GOT3 (cell line): ENCODE measurements at places on chromosomes 6 and 20.

- no peak for DNase-seq
Measured at GRCh38 chr6:36428911-36429310, 13.7 kb downstream of the PXT1 start.

GRCh38 chr6:82989736-82990290 is 75.8 kb downstream of the UBE3D start:
- DNase-seq, result no peak

GRCh38 chr6:15569035-15569995 is 93.5 kb downstream of the DTNBP1 start:
- DNase-seq, result no peak

DNA sequence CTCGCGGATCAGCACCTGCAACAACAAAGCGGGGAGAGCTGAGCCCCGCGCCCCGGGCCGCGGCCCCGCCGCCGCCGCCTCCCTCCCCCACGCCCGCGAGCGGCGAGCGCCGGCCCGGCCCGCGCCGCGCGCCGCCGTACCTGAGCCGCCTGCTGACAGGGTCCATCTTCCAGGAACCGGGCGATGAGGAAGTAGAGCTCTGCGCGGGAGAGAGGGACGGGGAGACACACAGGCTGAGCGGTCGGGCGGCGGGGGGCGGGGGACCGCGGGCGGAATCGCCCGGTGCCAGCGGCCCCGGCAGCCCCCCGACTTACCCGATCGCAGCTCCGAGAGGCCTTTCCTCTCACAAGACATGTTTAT is 359 bp downstream of the PHIP start:
- DNase-seq, result no peak

DNA sequence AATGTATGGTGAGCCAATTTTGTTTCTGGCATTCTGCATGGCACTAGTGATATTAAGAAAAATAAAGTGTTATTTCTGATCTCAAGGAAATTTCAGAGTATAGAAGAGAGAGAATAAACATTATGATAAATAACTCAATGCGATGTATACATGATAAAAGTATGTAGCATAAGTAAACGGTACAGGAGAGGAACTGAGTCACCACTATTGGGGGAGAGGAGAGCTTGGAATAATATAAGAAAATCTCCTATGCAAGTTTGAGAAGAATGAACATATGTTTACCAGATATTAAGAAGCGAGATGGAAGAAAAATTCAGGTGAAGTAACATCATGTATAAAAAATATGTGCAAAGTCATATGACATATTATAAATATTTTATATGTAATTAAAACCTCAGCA is 1230.3 kb upstream of the CITED2 start:
- DNase-seq, result no peak

- DNase-seq, result peak; percentile 45
Measured at GRCh38 chr20:36435592-36436541, 105.5 kb upstream of the MYL9 start.

GRCh38 chr6:134097114-134097707 is 44.8 kb upstream of the SLC2A12 start:
- no peak for DNase-seq

DNA sequence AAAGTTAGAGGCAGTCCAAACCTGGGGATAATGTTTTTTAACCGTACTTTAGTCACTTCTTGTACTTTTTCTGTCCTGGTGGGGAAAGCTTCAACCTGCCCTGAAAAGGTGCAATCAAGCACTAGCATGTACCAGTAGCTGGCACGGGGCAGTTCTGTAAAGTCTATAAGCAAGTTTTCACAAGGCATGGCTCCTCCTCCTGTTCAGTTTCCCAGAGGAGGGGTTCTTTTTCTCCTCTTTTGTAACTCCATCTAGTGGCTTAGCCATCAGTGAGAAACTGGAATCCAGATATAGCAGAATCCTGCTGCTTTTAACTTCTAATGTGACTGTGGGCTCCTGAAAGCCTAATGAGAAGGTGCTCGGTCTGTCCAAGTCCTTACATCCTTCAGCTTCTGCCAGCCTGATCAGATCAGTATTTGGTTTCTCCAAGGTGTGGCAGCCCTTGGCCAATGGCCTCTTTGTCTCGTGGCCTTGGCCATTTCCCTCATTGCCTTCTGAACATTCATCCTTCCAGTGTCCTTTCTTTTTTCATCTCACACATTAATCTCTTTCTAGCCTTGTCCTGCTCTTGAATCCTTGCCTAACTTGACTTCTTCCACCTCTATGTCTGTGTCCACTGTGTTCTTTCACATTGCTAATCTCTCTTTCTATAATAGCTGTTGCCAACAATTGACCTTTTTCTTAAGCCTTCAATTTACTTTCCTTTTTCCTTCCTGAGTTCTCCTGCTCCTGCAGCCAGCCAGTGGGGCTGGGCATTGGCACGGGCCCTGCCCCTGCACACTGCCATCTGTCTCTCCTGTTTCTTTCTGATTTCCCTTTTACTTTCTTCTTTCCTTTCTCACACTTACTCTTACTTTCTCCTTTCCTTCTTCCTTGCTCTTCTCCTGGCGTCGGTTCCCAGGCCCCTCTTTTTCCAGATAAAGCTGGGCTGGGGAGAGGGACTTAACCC is 222.0 kb upstream of the SYNCRIP start:
- no peak for DNase-seq

DNA sequence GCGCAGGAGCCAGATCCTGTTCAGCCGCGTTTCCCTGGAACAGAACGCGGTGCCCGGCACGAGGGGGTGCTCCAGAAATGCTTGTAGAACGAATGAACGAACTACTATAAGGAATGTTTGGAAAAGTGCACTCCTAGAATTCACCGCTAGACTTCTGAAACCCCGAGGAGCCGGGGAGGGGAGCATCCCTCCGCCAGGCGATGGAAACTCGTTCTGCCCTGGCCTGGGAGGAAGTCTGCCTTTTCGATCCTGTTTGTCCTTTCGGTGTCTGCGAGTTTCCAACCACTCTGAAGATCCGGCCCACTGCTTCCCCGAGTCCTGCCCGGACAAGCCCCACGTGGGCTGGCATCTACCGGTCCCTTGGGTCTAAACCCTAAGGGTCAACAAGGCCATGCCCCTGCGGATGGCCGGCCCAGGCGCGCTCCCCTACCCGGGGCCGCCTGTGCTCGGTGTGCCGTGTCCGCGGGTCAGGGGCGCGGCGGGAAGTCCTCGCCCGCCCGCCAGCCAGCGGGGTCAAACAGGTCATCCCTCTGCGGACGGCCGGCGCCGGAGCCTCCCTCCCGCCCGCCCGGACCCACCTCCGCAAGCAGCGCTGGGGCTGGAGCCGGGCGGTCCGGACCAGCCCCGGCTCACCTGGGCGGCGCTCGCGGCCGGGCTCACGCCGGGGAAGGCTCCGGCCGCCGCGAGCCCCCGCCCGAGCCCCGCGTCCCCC is 526 bp downstream of the SULF2 start:
- DNase-seq, result no peak

DNA sequence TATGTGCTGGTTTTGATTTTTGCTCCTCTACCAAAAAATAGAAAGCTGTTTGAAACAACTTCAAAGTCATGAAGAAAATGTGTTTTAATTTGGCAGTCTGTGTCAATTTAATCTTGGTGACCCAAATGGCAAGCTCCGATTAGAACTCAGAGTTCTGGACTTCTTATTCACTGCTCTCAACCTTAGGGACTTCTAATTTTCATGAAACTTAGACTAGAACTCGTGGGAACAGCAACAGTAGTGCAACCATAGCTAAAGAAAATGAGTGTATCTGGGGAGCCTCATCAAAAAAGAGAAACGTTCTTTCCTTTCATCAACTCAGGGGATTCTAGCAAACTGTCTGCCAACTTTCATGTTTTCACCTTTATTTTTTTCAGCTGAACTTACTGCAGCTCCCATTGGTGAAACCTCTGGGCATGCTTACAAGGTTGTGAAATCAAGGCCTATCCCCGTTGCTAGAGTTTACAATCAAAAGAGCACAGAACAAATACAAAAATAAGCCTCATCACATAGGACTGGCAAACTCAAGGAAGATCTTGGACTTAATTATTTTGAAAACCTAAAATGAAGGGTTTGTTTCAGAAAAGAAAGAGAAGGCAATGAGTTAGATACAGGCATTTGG is 114.0 kb upstream of the HSF2 start:
- no peak for DNase-seq

- DNase-seq, result no peak
Measured at GRCh38 chr20:37881601-37882343, 21.2 kb upstream of the VSTM2L start.

DNA sequence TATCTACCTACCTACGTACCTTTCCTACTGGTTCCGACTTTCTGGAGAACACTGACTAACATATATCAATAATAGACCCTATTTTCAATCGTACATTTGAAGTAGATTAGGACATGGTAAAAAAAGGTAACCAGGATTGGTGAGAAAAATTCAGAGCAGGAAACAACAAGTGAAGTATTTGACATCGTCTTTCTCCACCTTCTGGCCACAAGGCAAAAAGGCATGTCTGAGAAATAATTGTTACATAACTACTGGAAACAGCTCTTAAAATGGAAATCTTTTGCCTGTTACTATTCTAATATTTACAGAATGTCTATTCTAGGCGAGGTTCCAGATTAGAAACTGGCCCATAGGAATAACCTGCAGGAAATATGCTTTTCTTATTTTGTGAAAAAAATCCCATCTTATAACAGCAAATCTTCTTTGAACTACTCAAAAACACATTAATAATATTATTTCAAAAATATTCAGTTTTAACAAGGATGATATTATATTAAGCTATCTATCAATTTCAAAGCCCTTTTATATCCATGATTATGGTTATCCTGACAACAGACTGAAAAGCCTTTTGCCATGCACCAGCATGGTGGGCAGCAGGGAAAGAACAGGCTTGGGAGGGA is 80.8 kb downstream of the RCAN2 start:
- DNase-seq, result no peak

DNA sequence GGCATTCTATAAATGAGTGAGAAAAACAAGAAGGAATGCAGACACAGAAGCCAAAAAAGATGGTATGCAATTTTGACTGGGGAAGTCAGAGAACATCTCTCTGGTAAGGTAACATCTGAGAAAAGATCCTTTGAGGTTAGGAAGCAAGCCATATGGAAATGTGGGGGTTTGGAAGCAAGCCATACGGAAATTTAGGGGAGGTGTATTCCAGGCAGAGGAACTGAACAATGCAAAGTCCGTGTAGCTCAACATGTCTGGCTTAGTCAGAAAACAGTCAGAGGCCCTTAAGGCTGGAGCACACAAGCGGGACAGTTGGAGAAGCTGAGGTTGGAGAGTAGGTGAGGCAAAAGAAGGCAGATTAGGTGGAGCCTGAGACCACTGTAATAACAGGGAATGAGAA is 35.3 kb downstream of the RALGAPA2 start:
- no peak for DNase-seq

DNA sequence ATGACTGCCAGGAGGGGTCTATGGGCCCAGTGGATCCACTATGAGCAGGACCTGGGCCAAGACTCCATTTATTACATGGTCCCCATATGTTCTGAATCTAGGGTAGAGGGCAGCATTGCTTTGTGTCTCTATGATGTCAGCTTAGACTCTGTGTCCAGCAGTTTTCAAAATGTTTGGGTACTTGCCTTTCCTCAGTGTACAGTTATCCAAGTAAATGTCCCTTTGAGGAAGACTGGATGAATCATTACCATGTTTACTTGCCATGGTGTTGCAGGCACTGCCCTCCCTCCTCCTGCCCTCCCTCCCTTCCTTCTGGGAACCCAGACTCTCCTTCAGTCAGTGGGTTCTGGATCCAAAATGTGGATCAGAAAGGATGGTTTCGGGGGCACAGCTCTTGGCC is 108.6 kb downstream of the NRN1 start:
- DNase-seq, result no peak

DNA sequence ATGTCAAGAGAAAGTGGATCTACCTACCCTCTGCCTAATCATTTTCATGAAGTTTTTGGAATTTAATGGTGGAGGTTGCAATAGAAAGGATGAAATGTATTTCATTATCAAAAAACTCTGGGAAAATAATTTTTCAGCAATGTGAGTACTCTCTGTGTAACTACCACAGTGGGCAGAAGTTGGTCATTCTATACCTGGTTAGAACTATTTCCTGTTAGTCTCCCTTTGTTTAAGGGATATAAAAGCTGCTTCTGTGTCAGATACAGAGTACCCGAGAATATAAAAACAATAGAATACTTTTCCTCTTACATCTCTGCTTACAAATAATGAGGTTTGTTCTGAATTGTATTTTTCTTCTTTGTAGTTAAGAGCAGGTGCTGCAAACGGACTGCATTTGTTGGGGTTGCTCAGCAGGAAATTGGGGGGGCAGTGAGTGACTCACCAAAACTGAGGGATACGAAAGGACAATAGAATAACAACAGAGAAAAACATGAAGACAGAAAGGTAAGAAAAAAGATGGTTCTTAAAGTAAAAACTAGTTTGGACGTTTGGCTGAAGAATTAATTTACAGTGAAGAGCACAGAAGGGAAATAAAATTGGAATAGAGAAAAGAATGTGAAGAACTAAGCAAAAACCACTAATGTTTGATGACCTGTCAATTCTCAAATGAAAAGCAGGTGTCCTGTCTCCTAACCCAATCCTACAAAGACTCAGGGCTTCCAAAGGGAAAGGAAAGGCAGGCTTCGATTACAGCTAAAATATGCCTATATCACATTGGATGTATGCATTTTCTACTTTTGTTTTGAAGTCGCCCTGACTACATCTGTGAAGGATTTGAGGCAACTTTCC is 703.1 kb downstream of the RFPL4B start:
- no peak for DNase-seq

GRCh38 chr6:31400467-31401289 is 2.7 kb upstream of the MICA start:
- no peak for DNase-seq

GRCh38 chr6:125279961-125280360 is 21.8 kb downstream of the HDDC2 start:
- no peak for DNase-seq

DNA sequence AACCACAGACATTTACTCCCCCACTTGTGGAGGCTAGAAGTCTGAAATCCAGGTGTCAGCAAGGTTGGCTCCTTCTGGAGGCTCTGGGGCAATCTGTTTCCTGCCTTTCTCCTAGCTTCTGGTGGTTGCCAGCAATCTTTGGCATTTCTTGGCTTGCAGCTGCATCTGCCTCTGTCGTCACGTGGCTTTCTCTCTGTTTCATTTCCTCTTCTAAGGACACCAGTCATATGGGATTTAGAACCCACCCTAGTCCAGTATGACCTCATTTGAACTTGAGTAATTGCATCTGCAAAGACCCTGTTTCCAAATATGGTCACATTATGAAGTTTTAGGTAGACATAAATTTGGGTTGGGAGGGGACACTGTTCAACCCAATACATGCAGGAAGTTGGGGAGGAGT is 56.2 kb upstream of the EPB41L1 start:
- no peak for DNase-seq

GRCh38 chr6:100381111-100381510 is 83.6 kb downstream of the SIM1 start:
- no peak for DNase-seq

DNA sequence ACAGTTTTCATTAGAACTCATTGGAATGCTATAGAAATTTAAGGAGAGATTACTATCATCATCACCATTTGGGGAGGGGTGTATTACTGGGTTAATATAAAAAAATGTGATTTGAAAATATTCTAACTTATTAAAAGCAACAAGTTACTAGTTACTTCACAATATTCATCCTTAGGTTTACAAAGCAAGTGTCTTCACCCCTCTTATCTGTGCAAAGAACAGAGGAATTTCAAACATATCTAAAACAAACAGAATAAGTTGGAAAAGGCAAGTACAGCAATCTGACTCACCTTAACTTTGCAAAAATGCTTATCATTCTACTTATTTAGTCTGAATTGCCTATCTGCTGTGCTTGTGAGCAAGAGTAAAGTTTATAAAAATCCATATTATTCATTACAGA is 32.9 kb downstream of the DCBLD1 start:
- DNase-seq, result no peak
